ENCODE measurements at places on chromosomes 5 and 9. TPM values are rescaled to one million over a fixed set of nuclear protein-coding genes. Genes with fewer than 3 reads are reported as not detected.

Gene UBE2R2
- 35.0 TPM for total RNA-seq

Gene CDH6
- total RNA-seq, result 1.4 TPM

Gene PTCD2
- 5.6 TPM for total RNA-seq

Gene DPYSL3
- 34.7 TPM for total RNA-seq

Gene FGD3
- 10.4 TPM for total RNA-seq

Gene FRRS1L
- total RNA-seq, result 2.6 TPM

Gene FAM221B
- total RNA-seq, result not detected

Gene ANKRD18A
- not detected for total RNA-seq

Gene STING1
- 39.0 TPM for total RNA-seq

Gene SNX30
- total RNA-seq, result 18.7 TPM

Gene SYK
- 37.8 TPM for total RNA-seq

DNA sequence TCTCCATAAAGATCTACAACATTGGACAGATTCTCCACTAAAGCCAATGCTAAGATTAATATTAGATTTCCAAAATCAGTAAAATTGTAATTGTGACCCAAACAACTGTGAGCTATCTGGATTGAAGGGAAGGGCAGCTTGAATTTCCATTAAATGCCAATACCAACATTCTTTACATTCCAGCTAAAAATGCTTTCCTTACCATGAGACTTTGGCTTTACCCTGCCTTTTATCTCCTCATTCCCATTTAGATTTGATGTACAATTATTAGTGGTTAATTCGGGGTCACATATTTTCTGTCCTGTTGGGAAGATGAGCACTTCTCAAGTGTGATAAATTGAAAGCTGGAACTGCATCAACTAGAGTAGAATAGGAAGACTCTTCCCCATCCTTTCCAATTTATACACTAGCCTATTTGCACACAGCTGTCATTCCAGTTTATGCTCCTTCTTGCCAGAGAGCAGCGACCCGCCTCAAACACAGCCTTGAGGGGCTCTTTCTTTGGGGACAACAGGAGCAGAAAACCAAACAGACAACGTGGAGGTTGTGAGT, 33.1 kb upstream of the MYOT start:
- DNase-seq, result no peak

DNA sequence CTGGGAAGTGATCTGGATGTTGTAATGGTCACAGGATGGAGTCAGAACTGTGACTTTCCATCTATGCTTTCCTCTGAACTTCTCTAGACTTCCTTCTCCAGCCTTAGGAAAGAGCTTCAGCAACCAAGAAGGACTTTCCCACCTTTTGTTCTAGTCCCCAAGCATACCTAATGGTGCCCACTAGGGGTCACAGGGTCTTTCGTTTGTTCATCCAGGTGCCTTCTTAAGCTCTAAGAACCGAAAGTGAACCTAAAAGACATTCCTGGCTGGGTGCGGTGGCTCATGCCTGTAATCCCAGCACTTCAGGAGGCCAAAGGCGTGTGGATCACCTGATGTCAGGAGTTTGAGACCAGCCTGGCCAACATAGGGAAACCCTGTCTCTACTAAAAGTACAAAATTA, 1.8 kb upstream of the WNT8A start:
- DNase-seq, result no peak

- no peak for DNase-seq
These were observed 2.1 kb upstream of the TRMO start for GRCh38 chr9:97924386-97924785.

DNA sequence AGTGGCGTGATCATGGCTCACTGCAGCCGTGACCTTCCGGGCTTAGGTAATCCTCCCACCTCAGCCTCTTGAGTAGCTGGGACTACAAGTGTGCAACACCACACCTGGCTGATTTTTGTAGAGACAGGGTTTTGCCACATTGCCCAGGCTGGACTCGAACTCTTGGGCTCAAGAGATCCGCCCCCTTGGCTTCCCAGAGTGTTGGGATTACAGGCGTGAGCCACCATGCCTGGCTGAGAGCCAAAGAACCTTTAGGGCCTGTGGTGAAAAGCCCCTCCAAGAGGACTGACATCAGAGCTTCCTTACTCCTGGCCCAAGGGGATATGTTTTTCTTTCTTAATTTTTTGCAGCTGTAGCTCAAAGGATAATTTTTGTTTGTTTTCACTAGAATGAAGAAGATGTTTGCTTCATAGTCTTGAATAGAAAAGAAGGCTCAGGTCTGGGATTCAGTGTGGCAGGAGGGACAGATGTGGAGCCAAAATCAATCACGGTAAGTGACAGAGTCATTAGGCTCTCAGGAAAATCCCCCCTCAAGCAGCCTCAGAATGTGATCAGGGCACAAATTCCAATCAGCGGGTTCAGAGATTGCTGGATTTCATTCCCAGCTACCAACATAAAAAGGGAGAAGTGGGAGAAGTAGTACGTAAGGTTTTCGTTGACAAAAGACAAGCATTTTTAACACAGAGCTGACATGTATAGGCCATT, 77.1 kb downstream of the GOLPH3 start:
- no peak for DNase-seq

GRCh38 chr5:168172760-168173223, 118.7 kb upstream of the WWC1 start:
- DNase-seq, result peak; percentile 19

GRCh38 chr5:11407556-11408145, 496.6 kb downstream of the CTNND2 start:
- DNase-seq, result no peak

- DNase-seq, result no peak
These were observed 45.1 kb downstream of the S1PR3 start for GRCh38 chr9:89036383-89036782.

DNA sequence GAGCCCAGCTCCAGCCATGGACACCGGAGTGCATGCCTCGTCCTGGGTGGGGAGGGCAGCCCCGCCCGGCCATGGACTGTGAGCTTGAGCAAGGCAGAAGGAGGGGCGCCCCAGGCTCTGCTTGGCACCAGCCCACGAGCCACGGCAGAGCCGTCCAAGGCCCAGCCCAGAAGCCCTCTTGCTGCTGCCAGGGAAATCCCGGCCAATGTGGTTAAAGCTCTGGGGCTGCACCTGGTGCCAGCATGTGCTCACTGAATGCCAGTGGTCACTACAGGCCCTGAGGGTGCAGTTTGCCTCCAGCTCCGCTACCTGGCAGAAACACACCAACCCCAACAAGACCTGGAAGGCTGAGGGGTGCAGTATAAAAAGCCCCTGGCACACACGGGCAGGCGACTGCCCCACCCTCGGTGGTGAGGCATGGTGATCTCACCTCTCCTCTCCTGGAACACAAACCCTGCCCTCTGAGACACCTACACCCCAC, 11.8 kb downstream of the BRD3 start:
- peak; percentile 72 for DNase-seq

DNA sequence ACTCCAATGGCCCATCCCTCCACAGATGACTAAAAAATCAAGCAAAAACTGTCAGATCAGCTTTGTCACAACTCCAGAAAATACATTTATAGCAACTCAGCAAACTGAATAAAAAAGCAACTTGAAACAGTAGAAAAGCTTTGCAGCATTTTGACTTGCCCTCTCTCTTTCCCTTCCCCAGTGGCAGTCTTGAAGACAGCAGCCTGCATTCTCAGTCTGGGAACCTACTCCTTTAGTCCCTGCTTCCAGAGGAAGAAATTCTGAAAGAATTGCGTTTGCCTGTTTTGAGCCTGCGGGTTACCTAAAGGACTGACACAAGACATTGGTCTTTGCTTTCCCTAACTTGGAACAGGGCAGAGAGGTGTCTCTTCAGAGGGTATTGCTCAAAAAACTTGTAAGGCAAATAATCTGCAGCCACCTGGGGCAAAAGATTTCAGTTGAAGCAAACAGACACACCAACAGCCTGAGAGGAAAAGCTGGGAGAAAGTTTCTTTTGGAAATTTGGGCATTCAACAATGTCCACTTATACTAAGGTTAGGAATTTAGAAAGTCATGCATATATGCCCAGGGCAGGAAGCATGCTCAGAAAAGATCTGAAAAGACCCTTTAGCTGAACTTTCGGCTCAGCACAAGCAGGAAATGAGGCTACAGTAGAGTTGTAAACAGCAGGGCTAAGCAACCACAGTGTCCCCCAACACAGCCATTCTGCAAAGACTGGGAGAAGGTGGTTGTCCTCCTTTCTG, 15.2 kb upstream of the SLC35D2 start:
- no peak for DNase-seq

- DNase-seq, result no peak
These were observed 120.0 kb downstream of the PDZD2 start for GRCh38 chr5:31758803-31759425.

GRCh38 chr9:14311171-14311949, 2.6 kb downstream of the NFIB start:
- no peak for DNase-seq

DNA sequence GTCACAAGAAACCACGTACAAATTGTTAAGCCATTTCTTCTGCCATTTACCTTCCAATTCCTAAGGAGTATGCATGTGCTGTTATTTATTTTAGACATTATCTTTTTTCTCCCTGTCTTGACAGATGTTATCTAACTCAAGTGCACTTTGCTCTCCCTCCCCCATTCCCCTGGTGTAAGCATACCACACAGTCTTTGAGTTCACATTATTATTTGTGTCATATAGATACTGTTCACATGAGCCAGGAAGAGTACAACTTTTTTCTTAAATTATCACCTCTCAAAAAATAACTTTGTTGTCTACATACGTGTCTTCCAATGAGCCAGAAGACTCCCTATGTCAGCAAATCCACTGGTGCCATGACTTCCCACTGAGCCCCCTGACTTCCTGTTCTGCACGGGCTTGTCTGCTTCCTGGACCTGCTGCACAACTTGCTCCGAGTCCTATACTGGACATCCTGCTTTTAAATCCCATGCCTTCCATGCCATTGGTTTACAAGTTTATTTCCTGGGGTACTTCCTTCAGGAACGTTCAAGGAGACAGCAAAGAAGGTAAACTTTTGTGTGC, 19.9 kb upstream of the FAM120A start:
- no peak for DNase-seq

GRCh38 chr5:93054424-93055163, 526.4 kb downstream of the NR2F1-AS1 start:
- DNase-seq, result no peak

GRCh38 chr9:89466451-89467277, 31.2 kb downstream of the SEMA4D start:
- no peak for DNase-seq

GRCh38 chr9:16043756-16044578, 491.1 kb downstream of the CCDC171 start:
- no peak for DNase-seq

GRCh38 chr5:150601491-150602345, 38.7 kb upstream of the SYNPO start:
- no peak for DNase-seq

- no peak for DNase-seq
These were observed 634.4 kb upstream of the C9orf72 start for GRCh38 chr9:28207657-28208056.

DNA sequence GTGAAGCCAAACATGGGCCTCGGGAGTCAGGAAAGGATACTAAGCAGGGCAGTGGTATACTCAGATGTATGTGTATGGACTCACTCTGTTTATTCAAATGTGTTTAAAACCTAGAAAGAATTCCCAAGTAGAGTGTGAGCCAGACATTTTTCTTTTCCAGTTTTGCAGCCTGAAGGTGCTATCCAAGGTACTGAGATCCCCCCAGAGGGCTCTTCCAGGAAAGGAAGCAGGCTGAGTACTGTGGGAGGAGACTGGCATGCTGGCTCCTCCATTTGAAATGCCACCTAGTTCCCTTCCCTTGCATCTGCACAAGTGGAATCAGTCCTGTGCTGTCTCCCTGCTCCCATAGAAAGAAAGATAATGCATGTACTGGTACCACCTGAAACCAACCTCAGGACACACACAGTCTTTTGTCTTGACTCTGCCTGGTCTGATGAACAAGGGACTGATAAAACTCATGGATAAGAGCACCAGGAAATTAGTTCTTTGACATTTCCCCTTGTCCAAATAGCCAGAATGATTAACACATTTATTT, 85.9 kb downstream of the HRH2 start:
- no peak for DNase-seq

- DNase-seq, result no peak
These were observed 420.4 kb downstream of the CETN3 start for GRCh38 chr5:89988998-89989655.

DNA sequence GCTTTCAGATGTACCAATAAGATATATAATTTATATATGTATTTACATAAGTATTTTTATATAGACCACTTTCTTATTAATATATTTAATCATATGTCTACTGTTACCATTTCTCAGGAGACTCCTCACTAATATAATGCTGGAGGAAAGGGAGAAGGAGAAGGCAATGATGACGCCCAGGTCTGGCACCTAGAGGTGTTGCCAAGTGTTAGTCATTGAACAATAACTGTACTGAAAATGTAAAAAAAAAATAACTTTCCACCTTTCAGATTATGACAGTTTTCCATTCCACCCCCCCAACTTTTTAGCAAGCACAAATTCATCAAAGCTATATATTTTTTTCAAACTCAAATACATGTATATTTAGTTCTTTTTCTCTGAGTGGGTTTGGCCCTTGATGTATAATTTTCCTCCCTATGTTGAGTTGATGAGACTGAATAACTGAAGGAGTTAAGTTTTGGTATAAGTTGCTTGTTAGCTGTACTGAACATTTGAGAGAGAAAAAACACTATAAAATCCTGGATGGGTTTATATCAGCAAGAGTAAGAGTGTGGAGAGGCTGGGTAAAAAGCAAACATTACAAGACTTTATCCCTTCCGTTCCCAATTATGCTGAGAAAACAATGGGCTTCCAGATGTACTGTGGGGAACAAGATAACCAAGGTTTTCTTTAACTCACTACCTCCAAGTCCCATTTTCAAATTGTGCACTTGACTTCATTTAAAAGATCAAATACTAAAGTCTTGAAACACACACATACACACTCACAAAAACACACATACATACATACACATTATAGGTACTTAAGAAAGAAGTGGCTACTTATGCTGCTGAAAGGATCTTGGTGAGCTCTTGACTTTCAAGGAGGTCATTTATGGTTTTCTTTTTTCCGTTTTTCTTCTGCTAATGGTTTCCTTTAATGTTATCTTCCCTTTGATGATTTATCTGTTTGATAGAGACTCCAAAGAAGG, 142.8 kb upstream of the IFNE start:
- DNase-seq, result no peak

DNA sequence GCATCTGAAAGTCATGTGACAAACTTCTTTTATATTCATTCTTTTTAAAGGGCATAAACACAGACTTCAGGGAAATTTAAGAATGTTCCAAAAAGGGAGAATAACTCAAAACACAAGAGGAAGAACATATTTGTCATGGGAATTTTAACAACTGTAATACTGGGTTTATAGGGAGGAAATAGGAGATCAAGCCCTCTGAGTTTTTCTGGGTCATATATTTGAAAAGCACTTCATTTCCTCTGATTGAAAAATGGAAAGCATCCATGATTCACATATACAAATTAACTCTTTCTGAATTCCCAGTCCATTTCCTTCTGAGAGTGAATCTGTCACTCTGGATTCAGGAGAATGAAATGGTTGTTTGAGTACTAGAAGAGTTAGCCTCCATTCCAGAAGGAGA, 26.8 kb downstream of the LURAP1L start:
- no peak for DNase-seq

DNA sequence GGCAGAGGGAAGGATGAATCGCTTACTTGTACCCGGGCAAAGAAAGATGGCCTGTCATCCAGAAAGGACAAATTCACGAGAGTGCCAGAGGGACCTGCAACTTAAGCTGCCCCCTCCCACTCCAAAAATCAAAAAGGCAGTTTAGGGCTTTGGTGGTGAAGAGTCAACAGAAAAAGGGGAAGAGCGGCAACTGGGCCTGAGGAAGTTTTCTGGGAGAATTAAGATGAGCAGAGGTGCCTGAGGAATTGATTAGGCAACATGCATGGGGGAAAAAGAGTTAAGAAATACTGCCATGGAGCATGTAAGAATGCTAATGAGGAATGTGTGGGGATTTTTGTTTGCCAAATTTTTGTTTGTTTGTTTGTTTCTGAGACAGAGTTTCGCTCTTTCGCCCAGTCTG, 1.8 kb upstream of the ACTL7B start:
- DNase-seq, result no peak

Data from breast epithelium (tissue), 4 donors.